Activated CD4-positive, alpha-beta T cell treated with anti-CD3 and anti-CD28 coated beads, Interleukin-2, amount 50 U/mL, for 48 hours (primary cell): ENCODE measurements at places on chromosomes 5 and 9.

- DNase-seq: no peak
These were observed 7.8 kb upstream of the ALDOB start for GRCh38 chr9:101443364-101443771.

DNA sequence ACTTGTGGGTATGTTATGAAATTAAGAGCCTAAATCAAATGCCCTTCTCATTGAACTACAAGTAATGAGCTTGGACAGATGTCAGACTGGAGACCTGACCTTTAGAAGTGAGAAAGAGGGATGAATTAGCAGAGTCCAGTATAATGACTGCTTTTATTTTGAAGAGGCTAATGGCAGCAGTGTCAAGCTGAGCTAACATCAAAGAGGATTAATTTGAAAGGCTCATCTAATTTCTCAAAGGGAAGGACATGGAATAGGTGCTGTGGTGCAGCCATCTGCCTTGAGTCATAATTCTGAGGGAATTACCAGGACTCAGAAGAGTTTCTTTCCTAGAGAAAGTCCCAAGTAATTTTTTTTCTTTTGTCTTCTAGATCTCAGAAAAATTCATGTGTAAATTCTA, 57.6 kb downstream of the FAM81B start:
- DNase-seq: no peak

DNA sequence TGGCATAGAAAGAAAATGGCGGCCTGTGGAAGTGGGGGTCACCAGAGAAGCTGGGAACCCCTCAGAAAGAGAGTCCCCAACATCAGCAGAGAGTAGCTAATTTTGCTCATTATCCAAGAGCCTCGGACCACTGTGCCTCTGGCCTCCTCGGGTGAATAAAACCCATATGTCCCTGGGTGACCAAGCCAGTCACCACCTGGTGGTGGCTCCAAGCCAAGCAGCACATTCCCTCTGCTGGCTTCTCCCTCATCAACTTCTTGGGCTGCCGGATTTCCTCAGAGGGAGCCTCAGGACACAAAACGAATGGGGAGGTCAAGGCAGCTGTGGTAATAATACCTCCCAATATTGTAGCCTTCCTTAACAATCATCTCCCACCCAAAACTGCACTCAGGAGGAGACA, 242.5 kb downstream of the NFIB start:
- no peak for DNase-seq

- DNase-seq: no peak
These were observed 181.1 kb upstream of the DAB2 start for GRCh38 chr5:39605588-39606575.

DNA sequence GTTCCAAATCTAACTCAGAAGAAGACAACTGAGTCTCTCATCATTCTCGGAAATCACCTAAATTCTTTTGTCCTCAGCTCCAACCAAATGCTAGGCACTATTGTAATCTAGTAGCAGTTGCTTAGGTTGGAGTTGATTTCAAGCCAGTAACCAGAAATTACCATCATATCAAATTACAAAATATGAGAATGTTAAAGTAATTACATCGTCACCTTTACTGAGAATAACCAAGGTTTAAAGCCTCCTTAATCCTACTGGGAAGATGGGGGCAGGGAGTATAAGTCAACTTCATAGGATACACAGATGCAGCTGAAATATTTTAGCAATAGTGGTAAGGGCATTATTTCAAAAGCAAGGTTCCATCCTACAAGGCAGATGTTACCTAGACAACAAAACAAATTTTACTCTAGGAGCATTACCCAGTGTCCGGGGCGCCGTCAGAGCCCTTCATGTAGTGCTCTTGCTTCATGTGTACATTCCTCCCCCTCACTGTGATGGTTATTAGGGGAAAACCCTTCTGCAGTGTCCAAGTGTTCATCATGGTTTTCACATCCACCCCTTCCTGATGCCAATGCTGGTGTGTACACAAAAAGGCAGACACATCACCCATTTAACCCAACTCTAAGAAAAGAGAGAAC, 19.5 kb downstream of the ERAP1 start:
- DNase-seq: no peak

DNA sequence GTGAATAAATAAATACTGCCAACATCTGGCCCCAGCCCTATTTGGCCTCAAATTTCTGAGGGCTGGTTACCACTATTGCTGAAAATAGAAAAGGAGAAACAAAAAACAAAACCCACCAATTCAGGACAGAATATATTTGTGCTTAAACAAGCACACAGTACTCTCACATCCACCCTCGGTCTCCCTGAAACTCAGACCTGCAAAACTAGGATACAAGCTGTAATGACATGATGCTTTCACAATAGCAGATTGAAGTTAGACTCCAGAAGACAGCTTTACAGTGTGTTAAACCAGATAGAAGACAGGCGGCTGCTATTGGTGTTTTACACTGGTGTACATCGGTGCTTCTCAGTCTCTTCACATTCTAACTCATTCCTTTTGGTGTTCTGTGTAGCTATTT, 214.9 kb upstream of the DMRT1 start:
- no peak for DNase-seq

DNA sequence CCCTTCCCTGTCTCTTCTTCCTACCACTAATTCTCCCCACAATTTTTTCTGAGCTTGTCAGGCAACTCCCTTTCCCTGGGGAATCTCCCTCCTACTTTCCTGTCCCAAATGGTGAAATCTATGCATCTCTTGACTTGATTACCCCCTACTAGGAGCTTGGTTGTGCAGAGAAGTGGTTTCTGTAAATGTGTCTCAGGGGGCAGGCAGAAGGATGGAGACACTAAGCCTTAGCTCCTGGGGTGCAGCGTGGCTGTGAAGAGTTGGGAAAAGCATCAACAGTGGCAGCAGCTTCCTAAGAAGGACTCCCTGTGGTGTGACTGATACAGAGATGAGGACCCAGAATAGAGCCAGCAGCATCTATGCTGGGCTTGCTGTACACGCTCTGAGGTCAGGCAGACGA, 62.3 kb downstream of the NRG2 start:
- DNase-seq: no peak

DNA sequence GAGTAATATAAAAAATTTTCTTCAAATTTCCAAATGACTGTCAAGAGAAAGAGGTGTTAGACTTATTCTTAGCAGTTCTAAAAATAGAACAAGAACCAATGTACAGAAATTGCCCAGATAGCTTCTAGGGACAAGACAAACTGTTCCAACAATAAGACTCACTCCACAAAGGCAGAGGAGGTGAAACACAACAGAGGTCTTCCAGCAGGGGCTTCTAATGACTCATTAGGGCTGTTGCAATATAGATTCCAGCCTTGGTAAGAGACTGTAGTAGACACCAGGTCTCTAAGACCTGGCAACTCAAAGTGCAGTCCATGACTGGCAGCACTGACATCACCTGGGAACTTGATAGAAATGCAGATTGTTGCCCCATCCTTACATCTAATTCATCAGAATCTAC, 134.6 kb upstream of the VLDLR start:
- no peak for DNase-seq

- DNase-seq: no peak
These were observed 34.0 kb downstream of the NDUFS4 start for GRCh38 chr5:53594419-53594818.

DNA sequence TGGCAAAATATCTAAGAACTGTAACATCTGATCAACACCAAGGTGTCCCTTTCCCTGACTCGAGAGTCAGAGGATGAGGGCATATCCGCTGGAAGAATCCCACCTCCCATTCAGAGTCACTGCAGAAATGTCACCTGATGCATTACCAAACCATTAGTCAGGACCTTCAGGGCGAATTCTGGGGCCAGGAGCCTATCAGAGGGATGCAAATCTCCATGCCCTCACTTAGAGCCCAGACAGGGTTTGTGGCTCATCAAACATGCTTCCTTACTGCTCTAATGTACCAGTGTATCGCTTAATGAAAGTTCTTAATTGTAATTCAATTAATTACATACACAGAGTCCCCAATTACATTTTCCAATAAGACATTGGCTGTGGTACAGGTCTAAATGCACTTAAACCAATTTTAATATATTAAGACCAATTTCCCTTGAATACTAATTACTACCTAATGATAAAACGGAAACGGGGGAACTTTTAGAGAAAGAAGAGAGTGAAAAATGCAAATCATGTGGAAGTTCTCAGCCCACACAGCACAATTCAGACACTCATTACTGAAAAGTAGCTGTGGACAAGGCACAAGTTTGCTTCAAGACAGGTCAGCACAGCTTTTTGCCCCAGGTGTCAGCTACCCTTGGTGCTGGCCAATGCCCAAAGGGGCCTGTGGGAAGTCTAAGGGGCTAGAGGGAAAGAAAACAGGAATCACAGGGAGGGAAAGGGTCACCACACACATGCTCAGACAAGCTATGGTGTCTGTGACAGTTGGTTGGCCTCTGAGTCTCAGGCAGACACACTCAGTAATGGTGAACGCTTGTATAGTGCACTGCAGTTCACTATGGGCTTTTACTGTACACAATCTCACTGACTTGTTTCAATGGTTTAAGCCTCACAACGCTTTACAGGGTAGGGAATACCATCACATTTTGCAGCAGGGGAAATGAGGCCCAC, 211.6 kb downstream of the MAPKAP1 start:
- DNase-seq: no peak

- DNase-seq: no peak
These were observed 72.4 kb upstream of the OLFM1 start for GRCh38 chr9:135015096-135015495.

DNA sequence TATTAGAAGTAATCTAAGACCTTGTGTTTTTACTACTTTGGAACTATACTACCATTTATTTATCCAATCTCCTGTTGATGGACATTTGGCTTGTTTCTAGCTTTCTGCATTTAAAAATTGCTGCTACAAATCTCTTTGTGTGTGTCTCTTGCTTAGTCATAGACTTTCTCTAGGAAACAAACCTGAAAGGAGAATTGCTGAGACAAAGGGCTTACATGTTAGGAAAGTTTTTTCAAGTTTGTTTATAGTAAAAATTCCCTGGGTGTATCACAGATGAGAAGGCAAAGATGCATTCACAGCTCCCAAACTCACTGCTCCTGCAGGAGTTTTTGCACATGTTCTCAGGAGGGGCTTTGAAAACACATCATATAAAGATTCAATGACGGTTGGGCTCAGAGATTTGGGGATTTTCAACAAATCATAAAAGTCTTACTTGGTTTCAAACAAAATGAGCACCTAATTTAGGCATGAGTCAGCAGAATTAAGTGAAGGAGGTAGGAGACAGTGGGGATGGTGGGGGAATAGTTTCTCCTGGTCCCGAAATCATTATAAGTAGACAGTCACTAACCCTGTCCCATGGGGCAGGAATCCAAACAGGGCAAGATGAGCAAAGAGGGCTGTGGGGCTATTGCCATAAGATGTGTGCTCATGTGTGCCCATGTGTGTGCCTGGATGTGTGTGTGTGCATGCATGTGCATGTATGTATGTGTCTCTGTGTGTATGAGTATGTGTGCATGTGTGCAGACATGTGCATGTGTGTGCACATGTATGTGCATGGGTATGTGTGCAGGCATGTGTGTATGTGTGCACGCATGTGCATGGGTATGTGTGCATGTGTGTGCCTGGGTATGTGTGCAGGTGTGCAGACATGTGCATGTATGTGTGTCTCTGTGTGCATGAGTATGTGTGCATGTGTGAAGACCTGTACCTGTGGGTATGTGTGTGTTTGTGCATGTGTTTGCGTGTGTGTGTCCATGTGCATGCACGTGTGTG, 43.4 kb upstream of the S1PR3 start:
- DNase-seq: no peak

DNA sequence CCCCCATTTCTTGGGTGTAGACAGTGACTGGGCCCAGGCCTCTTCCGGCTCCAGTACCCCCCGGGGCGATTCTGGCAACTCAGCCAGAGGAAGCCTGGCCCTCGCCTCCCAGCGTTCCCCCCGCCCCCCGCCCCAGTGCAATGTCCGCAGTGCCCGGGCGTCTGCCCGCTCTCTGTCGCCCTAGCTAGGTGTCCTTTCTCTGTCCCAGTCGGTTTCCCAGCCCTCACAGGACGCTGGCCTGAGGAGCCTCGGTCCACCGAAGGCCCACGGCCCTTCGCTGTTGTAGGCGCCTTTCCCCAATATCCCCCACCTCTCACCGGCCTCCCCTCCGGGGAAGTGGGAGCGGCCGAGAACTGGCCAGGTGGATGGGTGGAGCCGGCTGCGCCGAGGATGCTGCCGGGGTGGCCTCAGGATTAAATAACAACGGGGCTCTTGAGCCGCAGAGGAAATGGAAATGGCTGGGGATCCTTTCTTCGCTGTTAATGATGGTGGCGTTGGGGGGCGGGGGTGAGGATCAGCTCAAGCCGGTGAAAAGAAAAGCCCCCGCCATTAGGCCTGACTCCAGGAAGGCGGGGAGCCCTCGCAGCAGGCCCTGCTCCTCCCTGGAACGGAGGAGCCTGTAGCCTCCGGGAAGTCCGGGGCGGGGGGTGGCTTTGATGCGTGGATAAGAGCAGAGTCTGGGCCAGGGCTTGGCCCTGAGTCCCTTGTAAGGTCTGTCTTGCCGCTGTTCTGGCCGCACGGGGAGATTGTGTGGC, 1.1 kb upstream of the SPRY4 start:
- DNase-seq: peak; percentile 40

DNA sequence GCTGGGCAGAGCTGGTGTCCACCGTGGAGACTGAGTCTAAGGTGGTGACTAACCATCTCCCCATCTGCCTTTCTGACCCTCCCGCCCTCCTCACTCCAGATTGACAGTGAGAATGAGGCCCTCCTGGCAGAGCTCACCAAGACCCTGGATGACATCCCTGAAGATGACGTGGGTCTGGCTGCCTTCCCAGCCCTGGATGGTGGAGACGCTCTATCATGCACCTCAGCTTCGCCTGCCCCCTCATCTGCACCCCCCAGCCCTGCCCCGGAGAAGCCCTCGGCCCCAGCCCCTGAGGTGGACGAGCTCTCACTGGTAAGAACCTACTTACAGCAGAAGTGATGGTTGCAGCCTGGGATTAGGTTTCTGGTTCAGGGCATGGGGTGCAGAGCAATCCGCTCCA, 96.5 kb downstream of the PPARGC1B start:
- DNase-seq: no peak

DNA sequence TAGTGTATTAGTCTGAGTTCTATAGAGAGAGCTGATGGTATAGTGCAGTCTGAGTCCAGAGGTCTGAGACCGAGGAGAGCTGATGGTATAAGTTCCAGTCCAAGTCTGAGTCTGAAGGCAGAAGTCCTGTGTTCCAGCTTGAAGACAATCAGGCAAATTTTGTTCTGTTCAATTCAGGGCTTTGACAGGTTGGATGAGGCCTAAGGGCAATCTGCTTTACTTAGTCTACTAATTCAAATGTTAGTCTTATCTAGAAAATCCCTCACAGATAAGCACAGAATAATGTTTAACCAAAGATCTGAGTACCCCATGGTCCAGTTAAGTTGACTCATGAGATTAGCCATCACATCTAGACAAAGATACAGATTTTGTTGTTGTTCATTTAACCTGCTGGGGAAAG, 303.0 kb upstream of the KLF4 start:
- DNase-seq: no peak
